ENCODE measurements at places on chromosomes 3 and 15. TPM values are rescaled to one million over a fixed set of nuclear protein-coding genes. Genes with fewer than 3 reads are reported as not detected.

DNA sequence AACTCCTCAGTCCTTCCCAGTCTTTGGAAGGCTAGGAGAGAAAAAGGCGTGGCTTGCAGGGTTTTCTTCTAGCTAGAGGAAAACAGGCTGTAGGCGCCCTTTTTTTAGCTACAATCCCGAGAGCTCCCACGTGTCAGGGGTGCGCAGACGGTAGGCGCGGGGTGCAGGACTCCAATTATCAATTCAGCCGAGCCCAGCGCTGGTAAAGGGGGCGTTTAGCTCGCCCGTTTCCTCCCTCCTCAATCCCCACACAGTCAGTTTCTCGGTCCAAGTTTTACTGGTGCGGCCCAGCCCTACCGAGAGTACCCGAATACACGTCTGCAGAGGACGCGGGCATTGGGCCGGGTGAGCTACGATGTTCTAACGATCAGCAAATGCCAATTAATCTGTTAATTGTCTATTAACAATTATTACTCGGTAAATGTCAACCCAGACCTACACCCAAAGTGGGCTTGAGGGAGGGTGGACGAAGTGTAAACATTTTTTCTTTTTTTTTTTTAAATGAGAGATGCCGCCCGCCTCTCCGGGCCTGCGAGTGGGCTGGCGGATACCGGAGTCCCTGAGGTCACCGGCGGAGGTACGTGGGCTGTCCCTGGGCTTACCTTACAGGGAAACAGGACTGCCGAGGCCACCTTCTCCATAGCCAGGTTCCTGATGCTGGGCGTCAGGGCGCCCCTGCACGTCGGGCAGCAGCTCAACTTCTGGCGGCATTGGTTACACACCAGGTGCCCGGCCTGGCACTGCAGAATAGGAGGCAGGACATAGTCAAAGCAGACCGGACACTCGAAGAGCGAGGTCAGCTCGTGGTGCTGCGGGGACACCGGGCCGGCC is 923 bp downstream of the SIAH2 start:
- DNase-seq = peak; percentile 67

DNA sequence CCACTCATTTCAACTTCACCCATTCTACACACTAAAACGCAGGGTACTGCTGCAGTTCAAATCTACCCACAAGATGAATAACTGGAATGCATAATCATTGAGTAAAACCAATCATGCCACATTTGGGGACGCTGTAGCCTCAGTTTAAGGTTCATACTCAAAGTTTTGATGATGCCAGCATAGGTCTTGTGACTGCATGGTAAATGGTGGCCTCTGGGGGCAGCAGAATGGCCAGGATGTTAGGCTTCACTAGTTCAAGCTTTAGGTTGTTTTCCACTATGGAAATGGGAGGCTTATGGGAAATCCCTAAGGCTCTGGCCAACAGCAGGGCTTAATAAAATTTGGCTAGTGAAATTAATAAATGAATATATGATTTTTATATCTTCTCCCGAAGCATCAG is 104.3 kb upstream of the TSC22D2 start:
- DNase-seq = no peak

DNA sequence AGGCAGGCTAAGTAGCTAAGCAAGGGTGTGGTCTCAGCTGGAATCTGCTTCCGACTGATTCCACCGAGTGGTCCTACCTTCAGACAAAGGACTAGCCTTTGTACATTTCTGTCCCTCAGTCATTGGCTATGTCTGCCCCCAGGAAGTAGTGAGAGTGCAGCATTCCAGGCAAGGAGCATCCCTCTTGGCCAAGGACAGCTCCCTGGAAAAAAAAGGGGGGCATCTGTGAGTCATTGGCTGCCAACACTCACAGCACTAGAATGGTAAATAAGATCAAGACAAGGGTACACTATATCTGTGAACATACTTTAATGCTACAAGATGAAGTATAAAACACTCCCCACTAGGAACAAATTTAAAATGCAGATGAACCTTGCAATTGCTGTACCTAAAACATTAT is 66.8 kb downstream of the STAC start:
- DNase-seq = no peak

DCP1A gene
- 5.9 TPM for total RNA-seq

MAGEF1 gene
- total RNA-seq = 25.6 TPM

PPP1R14D gene
- total RNA-seq = not detected

TLNRD1 gene
- total RNA-seq = 13.9 TPM

DPH3 gene
- 3.4 TPM for total RNA-seq

VWA5B2 gene
- total RNA-seq = not detected
